NCI-H2107 (cell line): ENCODE measurements at places on chromosomes 13 and 19.

GRCh38 chr13:101013245-101013644 is 338.6 kb upstream of the TMTC4 start:
- no peak for DNase-seq

DNA sequence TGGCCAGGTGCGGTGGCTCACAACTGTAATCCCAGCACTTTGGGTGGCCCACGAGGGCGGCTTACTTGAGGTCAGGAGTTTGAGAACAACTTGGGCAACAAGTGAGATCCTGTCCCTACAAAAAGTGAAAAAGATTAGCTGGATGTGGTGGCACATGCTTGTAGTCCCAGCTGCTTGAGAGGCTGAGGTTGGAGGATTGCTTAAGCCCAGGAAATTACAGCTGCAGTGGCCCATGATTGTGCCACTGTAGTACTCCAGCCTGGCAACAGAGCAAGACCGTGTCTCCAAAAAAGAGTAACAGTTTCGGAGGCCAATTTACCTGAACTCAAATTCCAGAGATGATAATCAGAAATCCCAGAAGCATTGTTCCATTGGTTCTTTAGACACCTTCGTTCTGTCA is 4.4 kb downstream of the ZNF473 start:
- no peak for DNase-seq

GRCh38 chr13:27203854-27204253 is 32.2 kb upstream of the USP12 start:
- DNase-seq: no peak

DNA sequence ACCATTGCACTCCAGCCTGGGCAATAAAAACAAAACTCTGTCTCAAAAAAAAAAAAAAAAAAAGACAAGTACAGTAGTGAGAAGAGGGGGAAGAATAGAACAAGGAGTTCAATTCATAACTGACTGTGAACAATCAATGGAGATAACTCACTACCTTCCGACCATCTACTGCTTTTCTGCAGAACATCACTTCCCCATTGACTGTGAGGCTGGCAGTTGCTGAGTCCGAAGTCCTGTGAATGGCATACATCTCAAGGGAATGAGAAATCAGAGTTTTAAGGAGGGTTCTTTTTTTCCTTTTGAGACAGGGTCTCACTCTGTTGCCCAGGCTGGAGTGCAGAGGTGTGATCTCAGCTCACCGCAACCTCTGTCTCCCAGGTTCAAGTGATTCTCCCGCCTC is 11.2 kb downstream of the ZNF565 start:
- no peak for DNase-seq

DNA sequence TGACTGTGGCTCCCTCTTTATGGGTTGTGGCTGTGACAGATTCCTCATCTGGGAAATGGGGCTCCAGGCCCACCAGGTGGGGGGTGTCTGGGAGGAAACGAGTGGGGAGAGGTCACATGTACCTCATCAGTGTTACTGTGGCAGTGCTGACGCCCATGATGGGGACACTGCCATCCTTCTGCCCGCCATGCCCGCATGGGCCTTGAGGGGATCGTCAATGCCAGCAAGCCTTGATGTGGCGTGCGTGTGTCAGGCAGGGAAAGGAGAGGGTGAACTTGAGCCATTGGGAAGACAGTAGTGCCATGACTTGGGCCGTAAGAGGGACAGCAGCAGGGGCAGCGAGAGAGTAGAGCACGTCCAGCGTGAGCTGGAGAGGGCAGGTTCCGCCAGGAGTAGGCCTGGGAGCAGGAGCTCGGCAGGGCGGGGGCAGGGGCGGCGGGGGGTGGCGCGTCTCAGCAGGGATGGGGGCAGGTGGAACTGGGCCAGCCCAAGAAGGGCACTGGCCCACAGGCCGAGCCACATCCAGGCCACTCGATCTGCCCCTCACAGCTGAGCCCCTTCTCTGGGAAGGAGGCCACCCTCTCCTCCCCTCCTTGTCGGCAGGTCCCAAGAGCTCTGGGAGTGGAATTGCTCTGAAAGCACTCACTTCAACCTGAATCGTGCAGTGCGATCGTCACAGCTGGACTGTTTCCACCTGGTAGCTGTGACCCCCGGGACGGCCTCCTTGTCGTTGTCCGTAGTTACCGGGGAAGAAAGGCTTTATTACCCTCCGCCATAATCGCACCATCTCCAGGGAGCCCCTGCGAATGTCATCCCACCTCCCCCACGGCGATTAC is 9.9 kb downstream of the KLHL26 start:
- no peak for DNase-seq

GRCh38 chr13:109093998-109094397 is 464.6 kb downstream of the MYO16 start:
- DNase-seq: no peak

DNA sequence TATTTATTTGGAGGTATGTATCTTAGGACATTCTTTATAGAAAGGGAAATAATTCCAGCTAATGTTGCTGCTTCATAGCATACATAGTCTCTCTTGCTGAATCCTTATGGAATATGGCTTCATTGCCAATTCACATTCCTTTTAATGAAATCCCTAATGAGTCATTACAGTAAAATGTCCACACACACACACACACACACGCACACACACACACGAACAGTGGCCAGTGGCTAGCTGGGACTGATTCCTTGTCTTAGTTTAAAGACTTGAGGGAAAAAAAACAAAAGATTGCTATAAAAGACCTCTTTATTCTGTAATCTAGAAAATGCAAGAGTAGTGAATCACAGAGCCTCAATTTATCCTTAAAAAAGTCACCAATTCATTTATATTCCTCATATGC is 301.6 kb downstream of the SLITRK6 start:
- DNase-seq: no peak

GRCh38 chr13:37385248-37385647 is 213.3 kb downstream of the POSTN start:
- DNase-seq: no peak

GRCh38 chr19:39251846-39252245 is 3.2 kb upstream of the IFNL4 start:
- no peak for DNase-seq

DNA sequence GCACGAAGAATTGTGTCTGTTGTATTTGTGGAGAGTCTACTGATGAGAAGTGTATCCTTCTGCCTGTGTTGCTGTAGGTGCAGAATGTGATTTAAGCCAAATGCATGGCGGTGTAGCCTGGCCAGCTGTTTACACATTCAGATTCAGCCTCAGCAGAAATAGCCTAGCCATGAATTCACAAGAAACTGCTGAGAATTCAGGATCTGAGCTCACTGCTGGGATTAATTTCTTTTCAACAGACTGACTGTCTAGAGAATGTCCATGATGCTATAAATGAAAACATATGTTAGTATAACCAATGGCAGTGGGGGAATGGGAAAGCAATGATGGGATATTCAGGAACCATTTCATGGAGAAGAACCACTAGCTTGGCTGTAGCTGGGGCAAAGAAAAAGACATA is 77.4 kb upstream of the RNF113B start:
- no peak for DNase-seq

DNA sequence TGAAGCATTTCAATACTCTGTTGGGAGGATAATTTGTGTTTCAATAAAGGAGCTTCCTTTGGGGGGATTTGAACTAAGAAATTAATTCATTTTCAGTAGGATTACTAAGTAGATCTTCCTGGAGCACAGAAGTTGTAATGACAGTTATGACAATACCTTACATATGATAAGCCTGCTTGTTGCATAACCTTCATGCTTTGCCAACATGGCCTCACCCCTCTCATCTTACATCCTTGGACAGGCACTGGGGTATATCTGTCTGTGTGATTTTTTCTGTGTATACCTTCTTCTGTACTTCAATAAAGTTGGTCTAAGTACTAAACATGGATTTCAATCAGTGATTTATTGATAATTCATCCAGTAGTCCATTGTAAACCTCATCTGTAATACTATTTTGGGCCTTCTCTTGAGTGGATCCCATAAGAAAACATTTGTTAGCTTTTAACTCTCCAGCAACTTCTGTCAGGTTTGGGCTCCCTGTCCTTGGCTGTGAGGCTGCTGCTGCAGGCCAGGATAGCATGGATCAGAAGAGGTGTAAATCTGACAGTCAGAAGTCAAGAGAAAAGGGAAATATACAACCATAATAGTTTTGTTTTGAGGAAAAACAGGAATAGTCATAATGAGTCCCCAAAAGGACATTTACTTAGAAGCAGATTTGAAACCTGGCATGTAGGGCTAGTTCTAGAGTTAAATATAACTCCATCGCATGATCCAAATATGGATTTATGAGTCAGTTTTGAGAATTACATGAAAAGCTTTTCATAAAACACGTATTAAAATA is 422.2 kb downstream of the KLF5 start:
- no peak for DNase-seq

GRCh38 chr13:55967055-55967454 is 1173.7 kb upstream of the PRR20A start:
- no peak for DNase-seq

DNA sequence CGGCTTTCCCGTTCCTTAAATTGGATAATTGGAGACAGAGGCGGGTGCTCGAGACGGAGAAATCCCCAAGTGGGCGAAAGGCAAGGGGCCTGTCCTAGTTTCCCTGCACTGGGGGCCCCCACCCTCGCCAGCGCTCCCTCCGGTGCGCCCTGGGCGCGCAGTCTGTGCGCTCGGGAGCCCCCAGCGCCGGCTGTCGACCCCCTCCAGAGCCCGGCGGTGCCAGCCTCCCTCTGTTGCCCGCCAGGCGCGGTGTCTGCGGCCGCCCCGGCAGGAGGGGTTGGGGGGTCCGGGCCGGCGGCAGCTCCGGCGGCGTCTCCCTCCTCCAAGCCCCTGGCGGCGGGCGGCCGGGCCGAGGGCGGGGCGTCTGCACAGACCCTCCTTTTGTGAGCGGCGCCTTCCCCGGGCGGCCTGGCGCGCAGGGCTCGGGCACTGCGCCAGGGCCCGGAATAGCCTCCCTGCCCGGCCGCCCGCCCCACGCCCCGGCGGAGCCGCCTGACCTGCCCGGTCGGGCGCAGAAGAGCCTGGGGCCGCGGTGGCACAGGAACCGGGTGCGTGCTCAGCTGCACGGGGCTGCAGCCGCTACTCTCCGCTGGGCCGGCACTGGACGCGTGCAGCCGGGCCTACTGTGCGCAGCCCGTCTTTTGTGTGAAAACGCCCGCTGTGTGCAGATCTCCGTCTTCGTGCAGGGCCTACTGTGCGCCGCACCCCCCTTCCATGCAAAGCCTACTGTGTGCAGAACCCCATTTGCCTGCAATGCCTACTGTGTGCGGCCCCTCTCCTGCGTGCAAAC is 13.2 kb downstream of the GADD45B start:
- DNase-seq: no peak

DNA sequence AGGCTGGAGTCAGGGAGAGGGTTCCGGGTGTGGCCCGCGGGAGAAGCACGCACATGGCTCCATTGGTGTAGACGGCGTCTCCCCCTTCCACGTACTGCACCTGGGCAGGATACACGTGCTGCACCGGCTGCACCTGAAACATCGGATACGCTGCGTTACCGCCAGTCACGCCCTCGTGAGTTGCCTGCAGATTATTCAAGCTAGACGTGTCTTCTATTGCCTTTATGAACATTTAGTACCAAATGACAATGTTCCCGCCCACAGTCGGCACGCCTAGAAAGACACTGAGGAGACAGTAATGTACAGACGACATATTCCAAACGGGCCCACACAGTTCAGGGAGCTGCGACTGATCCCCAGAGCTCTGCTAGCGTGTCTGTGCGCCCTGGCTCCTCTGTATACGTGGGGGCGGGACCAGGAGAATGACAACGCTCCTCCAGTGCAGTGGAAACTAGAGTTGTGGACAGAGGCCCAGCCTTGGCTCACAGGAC is 64.1 kb upstream of the RANBP3 start:
- DNase-seq: no peak

DNA sequence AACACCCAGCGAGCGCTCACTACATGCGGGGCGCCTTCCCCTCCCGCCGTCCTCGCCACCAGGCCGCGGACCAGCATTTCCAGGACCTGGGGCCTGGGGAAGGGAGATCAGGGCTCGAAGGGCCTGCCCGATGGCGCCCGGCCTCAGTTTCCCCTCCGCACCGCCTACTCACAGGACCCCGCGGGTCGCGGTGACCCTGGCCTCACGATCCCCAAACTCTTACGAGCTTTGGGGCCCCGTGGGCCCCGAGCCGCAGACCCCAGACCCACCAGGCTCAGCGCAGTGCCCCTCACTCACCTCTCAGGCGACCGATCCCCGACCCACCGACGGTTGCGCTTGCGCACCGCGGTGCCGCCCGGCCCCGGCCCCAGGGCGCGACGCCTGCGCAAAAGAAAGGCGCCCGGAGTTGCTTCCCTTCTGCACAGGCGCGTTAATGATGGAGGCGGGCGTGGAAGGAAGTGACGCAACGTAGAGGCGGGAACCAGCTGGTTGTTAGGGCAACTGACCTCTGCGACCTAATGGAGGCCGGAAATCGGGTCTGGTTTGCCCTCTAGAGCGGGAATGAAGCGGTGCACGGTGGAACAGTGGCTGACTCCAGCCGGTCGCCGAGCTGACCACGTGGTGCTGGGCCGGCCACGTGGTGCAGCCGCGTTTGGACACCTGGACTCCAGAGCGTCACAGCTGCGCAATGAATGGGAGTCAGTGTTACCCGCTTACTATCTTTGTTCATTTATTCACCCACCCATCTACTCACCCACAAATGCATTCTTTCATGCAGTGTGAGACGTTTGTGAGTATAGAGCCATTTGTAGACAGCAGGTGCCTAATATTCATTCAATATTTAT is at the start of gene SGTA:
SGTA (minus strand) TSS at position 338 of the 845 bp plus-strand sequence. CDS start 14,205 bp downstream, outside the sequence.
- DNase-seq: peak; percentile 93

GRCh38 chr13:105278943-105279381 is 1256.5 kb downstream of the EFNB2 start:
- DNase-seq: no peak

- DNase-seq: peak; percentile 57
These were observed at the start of gene ZNF529 for GRCh38 chr19:36573020-36573894. Gene ZNF529 (minus strand): TSS chr19:36573292. CDS start chr19:36572346, 946 bp downstream.

DNA sequence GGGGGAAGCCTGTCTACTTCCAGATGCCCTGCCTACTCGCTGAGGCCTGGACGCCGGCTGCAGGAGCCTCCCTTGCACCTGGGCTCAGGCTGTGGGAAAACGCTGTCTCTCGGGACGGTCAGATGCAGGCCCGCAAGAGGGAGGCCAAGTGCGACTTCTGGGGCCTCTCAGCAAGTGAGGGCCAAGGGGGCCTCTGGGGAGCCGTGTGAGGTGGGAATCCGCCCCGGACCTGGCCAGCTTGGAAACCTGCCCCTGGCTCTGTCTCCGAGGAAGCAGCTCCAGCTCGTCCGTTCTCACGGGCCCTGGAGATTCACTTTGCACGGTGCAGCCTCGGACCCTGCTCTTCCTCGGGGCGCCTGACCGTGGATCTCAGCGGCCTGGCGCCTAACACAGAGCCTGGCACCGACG is 11.4 kb upstream of the CRTC1 start:
- DNase-seq: no peak
